ENCODE measurements at places on chromosomes 5 and 9.

- no peak for DNase-seq
Measured at GRCh38 chr5:108472237-108472636, 90.3 kb upstream of the FBXL17 start.

- no peak for DNase-seq
Measured at GRCh38 chr9:34983209-34983608, 6.3 kb upstream of the DNAJB5 start.

DNA sequence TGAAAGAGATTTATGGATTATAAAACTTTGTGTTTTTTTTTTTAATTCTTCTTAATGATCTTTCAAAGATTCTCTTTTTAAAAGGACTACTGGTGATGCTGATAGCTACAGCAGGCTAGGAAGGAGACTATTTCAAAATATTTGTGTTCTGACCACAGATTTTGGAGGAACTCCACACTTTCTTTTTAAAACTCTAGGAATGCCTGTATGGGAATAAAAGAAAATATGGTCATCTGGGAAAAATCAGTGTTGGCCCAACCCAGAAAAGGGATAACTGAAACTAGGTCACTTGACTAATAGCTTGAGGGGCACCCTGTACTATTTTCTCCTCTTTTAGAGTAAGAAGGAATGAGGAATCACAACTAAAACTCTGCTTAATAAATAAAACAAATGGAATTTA lies 97.6 kb upstream of the ADAMTS19 start:
- DNase-seq, result no peak

GRCh38 chr5:78162253-78162862 lies 132.1 kb downstream of the AP3B1 start:
- peak; percentile 15 for DNase-seq

- no peak for DNase-seq
Measured at GRCh38 chr9:5721279-5722087, 92.6 kb downstream of the RIC1 start.

DNA sequence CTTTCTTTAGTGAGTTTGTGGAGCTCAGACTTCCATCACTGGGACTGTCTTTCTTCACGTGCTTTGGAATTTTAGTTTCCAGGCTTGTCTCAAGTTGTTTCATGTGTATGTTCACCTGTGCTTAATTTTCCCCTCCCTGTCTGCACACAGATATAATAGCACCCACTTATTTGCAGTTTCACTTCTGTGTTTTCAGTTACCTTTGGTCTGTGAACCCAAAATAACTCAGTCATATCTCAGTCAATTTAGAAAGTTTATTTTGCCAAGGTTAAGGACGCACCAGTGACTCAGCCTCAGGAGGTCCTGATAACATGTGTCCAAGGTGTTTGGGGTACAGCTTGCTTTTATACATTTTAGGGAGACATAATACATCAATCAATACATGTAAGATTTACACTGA lies 330.4 kb downstream of the ICE1 start:
- DNase-seq, result no peak

GRCh38 chr5:170519549-170519948 lies 15.7 kb downstream of the KCNIP1 start:
- no peak for DNase-seq

GRCh38 chr9:98085944-98086343 lies 29.4 kb downstream of the NANS start:
- no peak for DNase-seq

DNA sequence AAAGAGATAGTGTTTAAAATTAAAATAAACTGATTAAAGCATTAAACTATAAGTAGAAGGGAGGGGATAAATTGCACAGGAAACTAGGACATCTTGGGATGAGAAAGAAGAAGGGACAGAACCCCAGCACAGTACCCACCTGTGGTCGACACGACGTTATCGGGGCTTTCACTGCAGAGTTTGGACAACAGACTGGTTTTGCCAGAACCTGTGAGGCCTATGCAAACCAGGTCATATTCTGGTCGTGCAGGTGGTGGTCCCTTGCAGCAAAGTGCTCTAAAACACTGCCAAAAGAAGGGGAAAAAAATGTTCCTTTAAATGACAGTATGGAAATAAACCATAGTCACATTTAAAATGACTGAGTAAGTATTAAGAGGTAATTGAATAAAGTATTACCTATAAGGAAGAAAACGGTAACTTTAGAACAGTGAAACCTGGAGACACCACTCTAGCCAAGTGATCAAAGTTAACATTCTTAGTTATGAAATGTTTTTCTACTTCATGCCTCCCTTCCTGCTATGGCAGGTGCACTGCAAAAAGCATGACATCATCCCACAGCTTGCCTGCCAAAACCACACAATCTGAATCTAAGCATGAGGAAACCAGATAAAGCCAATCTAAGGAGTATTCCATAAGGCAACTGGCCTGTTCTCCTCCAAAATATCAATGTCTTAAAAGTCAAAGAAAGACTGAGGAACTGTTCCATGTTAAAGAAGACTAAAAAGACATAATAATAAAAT lies 138.6 kb downstream of the ARL15 start:
- no peak for DNase-seq

GRCh38 chr5:52657247-52657645 lies 130.5 kb upstream of the ITGA1 start:
- peak; percentile 51 for DNase-seq

GRCh38 chr9:134130503-134131375 lies 5.1 kb upstream of the WDR5 start:
- no peak for DNase-seq

DNA sequence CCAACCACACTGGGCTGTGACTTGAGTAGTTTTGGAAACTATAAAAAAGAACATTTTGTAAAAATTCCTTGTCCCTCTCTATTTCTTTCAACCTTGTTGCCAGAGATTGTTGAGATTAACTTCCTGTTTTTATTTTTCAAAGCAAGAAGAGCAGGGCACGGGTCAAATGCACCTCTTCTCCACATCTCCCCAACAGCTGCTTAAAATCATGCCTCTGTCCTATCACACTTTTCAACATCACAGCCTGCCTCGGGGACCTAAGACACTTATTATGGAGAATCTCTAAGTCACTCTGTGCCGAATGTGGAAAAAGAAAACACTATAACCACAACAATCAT lies 280.3 kb upstream of the TNC start:
- DNase-seq, result no peak

DNA sequence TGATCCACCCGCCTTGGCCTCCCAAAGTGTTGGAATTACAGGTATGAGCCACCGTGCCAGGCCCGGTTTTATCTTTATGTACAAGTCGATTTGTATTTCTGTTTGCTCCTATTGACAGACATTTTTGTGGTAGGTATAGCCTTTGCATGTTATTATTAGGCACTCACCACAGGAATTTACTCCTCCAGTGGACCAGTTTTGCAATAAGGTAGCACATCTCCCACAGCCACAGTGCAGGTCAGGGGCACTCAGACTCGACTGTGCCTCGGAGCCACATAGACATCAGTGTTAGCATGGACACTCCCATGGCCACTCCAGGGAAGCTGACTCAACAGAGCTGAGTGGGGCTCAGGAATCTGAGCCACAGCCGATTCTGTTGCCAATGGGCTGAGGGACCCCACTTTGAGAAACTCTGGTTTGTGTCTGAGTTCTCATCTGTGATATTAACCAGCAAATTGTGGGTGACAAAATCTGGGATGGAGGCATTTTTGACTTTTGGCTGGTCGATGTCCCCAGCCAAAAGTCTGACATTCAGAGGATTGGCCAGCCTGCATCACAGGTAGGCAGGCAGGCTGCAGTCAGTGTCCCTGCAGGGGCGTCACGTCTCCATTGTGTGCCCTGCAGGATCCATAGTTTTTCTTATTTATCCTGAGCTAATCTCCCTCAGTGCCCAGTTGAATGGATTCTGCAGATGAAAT lies 15.0 kb upstream of the SHB start:
- DNase-seq, result no peak

DNA sequence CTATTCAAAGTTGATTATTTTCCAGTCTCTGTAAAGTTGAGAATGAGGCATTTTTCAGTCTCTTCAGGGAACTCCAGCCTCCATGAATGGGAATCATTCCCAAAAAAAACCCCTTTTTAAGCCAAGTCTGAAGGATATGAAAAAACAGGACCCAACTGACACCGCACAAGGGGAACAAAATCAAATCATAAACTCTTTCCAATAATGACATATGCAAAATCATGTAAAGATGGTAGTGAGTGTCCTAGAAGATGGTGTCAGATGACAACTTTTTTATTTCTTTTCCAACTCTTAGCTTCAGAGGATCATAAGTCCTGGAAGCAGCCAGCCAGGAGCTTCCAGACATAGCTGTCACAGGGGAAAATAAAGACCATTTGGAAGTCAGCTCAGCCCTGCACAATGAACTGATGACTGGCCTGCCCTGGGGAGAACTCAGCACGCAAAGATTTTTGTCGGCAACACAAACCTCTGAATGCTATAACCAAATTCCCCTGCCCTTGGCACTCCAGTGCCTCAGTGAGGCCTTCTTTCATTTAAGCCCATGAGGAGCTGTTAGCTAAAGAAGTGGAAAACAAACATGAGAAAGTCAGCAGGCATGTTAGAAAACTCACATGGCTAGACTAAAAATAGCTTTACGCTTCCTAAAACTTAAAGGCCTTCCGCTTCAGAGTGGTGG lies 85.4 kb downstream of the SLC1A3 start:
- DNase-seq, result no peak

DNA sequence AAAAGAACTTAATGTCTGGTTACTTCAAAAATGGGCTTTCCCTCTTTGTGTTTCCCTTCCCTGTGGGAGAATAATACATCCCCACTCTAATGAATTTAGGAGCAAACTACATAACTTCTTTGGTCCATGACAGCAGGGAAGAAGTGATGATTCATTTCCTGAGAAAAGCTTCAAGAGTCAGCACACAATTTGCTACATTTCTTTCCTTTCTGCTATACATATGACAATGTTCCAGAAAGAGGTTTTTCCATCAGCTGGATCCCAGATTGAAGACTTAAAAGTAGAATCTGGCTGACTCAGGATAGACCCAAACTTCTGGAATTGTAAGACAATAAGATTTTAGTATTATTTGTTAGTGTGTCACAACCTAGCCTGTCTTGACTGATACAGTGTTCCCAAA lies 126.1 kb downstream of the DRD1 start:
- no peak for DNase-seq

DNA sequence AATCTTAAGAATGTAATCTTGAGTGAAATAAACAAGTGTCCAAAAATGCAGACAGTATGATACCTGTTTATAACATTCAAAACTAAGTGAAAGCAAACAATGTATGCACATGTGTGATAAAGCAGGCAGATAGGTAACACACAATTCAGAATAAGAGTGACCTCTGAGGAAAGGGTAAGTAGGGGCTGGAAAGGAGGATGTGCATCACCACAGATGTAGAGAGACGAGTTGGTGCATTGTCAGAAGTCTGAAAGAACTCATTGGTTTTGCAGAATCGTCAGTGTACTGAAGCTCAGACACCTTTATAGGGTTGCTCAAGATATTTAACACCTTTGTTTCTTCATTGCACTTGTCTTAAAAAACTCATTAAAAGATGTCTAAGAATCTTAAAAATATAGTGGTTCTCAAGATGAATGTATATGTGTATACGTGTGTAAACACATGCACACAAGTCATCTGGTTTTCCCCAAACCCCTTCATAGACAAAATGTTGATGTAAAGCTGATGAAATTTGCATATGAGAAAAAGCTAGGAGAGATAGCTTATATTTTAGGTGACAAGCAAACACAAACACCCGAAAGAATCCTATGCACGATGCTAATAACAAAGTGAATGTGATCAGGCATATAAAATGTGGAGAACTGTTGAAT lies 197.6 kb upstream of the MEF2C start:
- no peak for DNase-seq

- no peak for DNase-seq
Measured at GRCh38 chr5:133921979-133922378, 46.4 kb downstream of the C5orf15 start.

DNA sequence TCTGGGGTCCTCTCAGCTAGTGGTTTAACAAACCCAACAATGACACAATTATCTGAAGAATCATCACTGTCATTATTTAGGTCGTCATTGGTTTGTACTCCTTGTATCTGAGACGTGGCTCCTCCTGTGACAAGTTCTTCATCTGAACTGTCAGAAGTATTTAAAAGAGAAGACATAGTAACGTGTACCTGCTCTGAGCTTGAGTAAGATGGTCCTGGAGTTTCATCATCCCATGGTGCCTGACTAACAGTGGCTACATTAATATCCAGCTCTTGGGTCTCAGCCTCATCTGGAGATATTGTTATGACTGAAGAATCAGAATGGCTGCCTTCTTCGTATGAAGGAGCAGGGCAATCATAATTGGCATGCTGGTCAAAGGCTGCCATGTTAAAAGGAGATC lies 9.1 kb upstream of the SMIM27 start:
- no peak for DNase-seq

DNA sequence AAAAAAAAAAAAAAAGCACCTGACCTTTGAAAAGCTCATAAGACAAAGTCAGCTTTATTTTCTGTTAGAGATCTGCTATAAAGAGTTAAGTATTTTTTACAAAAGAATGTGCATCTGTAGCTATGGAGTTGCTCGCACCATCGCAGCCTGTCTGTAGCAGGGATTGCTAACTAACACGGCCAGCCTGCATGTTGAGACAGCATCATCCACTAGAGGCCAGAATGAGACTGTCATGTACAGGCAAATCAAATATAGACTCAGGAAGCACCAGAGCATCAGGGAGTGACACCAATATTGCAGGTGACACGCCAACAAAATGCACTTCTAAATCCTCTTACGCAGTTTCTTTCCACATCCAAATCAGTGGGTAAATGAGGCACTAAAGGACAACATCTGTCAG lies 136.3 kb upstream of the RASEF start:
- DNase-seq, result no peak

GRCh38 chr5:146589028-146589345 lies 73.0 kb upstream of the GPR151 start:
- DNase-seq, result no peak

DNA sequence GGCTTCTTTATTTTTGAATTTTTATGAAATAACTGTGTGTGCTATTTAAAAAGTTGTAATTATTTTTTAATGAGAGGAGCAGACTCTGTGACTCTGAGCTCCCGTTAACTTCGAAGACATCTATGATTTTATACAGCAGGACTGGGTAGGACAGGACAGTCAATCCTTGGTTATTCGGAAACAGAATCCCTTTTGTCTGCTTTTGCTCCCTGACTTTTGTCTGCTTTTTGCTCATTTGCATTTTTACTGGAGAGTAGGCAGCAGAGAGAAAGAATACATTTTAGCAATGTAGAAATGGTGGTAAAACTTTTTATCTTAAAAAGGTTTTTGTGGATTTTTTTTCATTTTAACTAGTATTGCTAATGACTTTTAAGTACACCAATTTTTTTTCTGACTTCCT lies 303.6 kb downstream of the ARHGAP26 start:
- no peak for DNase-seq

DNA sequence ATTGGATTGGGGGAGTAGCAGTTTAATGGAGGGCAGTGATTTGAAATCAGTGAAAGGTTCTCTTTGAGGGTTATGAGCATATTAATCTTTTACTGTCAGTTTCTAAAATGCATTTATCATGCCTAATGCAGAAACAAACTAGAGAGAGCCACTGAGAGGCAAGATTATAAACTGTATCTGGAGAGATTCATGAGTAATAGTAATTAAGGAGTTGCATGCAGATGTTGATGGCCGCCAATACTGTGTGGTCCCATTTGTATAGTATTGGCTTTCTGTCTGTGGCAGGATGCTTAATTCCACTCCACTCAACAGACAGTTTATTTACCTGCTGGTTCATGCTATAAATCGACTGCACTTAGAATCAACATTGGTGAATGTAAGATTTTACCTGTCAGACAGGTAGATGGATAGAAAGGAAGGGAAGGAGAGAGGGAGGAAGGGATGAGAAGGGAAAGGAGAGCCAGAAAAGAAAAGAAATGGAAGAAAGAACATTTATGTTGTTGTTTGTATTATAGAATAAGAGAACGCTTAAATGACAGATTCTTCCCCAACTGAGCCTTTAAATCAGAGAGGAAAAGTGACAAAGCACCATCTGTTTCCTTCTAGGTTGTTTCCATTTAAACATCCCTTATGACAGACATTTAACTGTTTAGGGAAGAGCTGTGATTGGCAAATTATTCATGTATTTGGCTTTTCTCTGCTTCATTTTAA lies 146.5 kb downstream of the PAM start:
- DNase-seq, result no peak
